ENCODE measurements at places on chromosomes 5 and 9.

DNA sequence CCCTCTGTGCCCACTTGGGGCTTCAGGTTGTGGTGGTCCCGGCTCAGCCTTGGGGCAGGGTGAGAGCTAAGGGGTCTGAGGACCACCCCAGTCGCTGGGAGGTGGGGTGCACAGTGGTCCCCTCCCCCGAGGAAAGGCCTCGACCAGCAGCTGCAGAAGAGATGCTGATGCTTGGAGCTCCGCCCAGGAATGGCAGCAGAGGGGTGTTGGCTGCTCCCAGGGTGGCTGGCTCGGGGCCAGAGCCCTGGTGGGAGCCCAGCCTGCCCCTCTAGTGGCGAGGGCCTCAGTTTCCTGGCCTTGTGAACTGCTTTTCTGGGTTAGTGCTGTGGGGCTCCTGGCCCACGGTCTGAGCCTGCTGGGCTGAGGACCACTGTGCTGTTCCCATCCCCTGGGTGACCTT lies 1.2 kb downstream of the DIPK1B start:
- no peak for DNase-seq

DNA sequence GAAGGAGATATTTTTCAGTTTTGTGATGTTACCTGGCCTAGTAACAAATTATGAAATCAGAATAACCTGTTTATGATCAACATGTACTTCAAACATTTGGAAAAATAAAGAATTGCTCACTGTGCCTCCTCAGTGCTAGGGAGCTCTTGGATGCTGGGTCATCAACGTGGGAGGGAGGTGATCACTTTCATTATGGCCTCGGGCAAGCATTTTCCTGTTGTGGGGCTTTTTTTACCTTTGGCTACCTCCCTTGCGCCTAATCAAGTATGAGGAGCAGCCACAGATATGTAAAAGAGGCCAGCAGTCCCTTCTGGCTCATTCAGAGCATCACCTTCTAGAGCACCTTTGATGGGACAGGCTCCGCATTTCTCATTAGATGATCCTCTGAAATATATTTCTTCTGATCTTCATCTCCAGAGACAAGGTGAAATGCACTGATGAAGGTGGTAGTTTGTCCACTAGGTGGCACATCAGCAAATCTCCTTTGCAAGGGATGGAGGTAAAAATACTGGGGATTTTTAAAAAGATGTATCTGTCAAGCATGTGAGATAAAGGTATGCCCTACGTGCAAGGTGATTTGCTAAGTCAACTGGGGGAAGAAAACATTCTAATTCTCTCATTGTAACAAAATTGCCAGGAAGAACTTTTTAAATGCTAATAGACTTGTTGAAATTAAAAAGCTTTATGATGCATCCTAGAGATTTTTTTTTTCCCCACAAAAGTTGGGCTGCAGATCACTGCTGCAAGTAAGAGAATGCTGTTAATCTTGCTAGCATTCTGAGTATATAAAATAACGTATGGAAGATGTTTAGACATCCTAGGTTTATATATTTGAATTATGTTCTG lies 218.2 kb downstream of the MAST4 start:
- DNase-seq = no peak

DNA sequence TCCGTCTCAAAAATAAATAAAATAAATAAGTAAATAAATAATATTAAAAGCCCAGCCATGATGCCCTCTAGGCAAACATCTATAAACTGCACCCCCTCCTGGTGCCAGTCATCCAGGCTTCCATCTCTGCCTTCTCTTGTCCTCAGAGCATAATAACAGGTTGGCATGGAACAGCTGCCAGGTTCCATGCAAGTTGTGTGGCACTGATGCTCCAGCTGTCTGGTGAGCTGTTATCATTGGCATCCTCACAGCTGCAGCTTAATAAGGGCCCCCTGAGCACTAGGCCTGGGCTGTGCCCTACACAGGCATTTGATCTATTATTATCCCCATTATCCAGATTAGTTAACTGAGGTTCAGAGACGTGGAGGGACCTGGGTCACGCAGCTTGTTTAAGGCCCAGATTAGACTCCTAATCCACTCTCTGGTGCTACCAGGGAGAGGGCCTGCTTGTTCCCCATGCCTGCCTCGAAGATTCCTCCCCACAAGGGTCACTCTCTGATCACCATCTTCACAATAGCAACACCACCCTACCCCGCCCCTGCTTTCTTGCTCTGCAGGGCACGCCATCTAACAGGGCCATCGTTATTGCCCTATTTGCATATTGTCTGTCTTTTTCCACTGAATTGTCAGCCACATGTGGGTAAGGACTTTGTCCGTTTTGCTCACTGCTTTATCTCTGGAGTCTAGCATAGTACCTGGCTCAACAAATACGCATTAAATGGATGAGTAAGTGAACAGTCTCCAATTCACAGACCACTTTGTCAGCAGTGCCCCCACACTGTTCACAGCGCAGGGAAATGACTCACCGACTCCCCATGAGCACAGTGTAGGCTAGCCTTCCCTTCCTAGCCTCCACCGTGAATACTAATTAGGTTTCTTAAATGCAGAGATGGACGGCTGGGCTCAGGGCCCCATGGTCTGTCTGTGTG lies 1.5 kb upstream of the DNM1 start:
- no peak for DNase-seq

- DNase-seq = no peak
These were observed 552.8 kb downstream of the CAAP1 start for GRCh38 chr9:26339796-26340195.

DNA sequence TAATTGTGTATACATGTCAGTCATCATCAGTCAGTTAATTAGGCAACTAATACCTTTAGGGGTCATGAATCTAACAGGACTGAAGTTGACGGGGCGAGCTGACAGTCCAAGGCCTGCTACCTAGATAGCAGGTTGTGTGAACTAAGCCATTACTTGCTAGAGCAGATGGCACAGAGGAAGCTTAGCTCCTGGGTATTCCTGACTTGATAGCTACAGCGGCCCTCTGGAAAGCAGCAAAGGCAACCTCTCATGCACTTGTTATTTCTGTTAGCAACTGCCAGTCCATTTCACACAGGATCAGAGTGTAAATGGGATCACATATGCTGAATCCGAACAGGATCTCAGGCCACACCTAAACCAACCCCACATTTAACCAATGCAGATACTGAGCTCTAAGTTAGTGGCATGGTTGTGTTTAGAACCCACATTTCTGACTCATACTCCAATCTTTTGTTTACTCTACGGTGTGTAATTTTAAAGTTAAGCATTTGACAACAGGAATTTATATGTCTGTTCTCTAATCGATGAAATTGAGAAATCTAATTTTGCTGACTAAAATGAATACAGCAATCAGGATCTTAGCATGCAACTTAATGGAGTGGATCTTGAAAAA lies 521.3 kb upstream of the ZNF608 start:
- DNase-seq = no peak

- no peak for DNase-seq
These were observed 138.6 kb downstream of the ERCC6L2 start for GRCh38 chr9:96014078-96014477.

GRCh38 chr5:78499485-78499884 lies 139.1 kb downstream of the SCAMP1 start:
- DNase-seq = no peak

DNA sequence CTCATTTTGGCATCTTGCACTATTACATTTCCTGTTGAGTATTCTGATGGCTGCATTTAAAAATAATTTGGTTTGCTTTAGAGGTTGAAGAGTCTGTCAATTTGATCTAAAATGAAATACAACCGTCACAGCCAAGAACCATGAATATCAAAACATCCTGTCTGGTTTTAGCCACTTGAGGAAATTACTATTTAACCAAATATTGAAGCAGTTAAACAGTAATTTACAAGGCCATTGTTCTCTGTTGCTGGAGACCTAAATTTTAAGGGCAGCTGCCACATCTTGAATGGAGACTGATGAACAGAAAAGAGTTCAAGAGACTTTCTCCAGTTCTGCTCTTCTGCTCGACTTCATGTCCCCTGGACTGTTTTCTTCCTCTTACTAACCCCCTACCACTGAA lies 549.4 kb downstream of the LRRC70 start:
- DNase-seq = no peak
